ENCODE measurements at places on chromosomes 11 and 22.

DNA sequence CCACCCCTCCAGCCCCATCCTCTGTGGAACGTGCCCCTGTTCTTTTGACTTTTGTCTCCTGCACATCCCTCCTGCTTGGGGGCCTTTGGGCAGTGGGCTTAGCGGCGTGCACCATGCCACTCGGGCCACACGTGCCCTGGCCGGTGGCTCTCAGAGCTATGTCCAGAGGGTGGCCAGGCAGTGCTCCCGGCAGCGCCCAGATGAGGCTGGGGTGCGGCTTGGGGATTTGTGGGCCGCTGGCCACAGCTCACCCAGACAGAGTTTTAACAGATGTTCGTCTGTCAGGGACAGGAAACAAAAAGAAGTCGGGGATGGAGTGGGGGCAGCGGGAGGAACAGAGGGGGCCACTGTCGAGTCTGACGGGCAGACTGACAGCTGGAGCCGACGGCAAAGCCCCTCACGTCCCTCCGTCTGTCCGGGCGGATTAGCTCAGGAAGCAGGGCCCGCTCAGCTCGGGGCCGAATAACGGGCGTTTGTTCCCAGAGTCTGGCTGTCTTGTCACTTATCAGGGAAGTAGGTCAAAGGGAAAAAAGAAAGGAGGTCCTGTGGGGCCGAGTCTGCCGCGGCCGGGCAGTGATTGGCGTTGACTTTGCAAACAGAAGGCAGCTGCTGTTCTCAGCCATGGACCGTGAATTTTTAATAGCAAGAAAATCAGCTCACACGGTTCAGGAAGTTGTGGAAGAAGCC is 61.6 kb downstream of the LRP5 start:
- no peak for DNase-seq

- no peak for DNase-seq
These were observed 26.0 kb downstream of the TENM4 start for GRCh38 chr11:79414644-79415317.

DNA sequence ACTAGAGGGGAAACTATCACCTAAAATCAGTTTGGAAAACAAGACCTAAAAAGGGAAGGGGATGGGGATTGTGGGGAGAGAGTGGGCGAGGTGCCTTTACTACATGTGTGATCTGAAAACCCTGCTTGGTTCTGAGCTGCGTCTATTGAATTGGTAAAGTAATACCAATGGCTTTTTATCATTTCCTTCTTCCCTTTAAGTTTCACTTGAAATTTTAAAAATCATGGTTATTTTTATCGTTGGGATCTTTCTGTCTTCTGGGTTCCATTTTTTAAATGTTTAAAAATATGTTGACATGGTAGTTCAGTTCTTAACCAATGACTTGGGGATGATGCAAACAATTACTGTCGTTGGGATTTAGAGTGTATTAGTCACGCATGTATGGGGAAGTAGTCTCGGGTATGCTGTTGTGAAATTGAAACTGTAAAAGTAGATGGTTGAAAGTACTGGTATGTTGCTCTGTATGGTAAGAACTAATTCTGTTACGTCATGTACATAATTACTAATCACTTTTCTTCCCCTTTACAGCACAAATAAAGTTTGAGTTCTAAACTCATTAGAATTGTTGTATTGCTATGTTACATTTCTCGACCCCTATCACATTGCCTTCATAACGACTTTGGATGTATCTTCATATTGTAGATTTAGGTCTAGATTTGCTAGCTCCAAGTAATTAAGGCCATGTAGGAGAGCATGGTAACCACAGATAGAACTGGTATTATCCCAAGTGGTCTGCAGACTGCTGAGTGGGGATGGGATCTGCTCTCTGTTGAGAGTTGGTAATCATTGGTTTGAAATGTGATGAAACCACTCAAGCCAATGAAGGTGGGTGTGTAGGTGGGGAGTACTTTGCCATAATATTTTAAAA is 3.6 kb downstream of the NEAT1 start:
- no peak for DNase-seq

DNA sequence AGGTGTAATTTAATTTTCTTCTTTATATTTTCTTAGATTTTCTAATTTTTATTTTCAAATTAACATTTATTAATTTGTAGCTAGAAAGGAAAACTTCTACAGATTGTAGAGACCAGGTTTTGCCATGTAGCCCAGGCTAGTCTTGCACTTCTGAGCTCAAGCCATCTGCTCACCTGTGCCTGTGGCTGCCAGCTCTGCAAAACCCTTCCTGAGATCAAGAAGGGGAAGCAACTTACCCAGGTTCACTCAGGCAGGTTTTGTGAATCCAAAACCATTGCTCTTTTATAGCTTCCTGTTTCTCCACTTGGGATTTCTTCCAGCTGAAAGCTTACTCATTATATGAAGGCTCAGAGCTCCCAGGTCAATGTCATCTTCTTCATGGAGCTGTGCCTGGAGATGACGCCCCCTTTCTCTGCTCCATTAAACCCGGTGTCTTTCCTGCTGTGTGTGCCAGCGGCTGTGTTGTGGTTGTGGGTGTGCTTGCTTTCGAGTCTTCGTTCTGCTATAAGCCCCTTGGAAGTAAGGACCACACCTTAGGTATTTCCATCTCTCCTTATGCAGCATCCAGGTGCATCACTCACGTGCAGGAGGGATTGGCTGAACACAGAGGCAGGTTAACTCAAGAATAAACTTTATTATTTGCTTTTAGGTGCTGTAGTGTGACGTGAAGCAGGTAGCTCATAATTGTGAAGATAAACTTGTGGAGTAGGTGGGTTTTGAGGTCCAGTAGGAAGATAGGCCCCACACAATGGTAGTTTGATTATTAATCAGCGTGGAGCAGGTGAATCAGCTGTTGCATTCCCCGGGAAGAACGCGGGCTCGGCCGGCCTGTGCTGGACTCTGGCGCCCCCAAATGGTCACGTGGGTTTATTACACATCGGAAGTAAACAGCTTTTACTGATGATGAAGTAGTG is 42.2 kb upstream of the INCENP start:
- DNase-seq = peak; percentile 42

DNA sequence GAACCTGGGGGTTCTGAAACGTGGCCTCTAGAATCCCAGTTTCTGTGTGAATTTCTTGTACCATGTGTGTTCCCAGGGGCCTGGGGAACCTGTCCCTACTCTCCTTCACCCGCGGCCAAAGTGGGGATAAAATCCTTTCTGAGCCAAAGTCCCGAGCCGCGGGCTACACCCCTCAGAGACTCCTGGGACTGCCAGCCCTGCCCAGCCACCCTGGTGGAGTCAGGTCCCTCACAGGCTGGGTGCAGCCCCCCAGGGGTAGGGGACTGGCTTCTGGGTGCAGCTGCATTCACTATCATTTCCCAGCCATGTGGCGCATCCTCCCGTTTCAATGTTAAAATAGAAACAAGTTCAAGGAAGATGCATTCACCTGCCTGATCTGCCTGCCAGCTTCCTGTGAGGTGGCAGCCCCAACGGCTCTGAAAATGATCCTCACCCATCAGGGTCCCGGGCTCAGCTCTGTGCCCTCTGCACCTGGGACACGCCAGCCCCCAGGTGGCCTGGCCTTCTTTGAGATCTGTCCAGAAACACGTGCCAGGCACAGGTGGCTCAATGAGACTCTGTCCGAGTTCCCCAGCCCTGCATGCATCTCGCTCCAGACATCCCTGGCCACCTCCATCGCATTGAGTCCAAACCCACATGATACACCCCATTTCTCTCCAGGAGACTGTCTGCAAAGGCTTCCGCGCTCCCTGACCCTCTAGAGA is 338.8 kb downstream of the CTTN start:
- no peak for DNase-seq

- no peak for DNase-seq
These were observed at the start of gene HSPA8 for GRCh38 chr11:123061403-123062157. Gene HSPA8 (minus strand): TSS chr11:123062136. CDS start chr11:123061324, 812 bp downstream.

DNA sequence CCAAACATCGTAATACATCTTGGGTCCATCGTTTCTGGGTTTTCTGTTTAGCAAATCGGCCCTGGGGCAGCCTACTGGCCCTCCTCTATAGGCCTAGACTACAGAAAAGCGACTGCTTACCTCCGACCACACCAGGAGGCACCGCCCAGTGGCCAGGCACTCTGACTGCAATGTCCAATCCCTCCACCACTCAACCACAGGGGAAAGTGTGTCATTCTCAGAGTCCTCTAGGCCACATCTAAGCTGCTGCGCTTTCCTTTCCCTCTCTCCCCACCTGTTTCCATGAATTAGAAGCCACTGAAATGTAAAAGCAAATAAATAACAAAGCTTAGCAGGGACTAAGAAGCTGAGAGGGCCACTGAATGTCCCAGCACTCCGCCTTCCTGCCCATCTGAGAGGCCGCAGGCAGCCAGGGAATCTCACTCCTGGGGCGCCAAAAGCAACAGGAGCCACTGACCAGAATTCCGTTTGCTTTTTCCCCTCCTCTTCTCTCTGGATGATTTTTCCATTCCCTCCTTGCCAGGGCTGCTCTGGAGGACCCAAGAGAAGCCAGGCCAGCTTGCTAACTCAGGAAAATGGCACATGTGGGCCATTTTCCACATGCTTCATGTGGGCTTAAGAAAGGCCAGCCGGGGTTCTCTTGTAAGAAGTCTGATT is 50.1 kb upstream of the FLI1 start:
- no peak for DNase-seq
